CD4-positive, alpha-beta T cell treated with Interleukin-2 at 100 ng/mL for 4 hours (primary cell): ENCODE measurements at places on chromosomes 2 and 18.

- no peak for DNase-seq
Measured at GRCh38 chr2:23283-23682, 23.0 kb downstream of the FAM110C start.

DNA sequence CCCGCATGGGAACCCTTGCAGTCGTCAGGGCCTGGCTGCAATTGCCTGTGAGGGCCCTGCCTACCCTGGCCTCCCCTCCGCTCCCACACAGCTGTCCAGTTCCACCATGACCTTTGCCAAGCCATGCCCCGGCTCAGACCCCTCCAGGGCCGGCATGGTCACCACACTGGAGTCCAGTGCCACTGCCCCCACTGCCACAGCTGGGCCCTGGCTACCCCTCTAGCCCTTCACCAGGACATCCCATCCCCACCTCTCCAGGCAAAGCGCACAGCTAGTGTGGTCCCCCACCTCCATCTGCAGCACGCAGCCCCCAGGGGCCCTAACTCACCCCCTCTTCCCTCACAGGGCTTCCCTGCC is 70.3 kb upstream of the SMAD7 start:
- no peak for DNase-seq

DNA sequence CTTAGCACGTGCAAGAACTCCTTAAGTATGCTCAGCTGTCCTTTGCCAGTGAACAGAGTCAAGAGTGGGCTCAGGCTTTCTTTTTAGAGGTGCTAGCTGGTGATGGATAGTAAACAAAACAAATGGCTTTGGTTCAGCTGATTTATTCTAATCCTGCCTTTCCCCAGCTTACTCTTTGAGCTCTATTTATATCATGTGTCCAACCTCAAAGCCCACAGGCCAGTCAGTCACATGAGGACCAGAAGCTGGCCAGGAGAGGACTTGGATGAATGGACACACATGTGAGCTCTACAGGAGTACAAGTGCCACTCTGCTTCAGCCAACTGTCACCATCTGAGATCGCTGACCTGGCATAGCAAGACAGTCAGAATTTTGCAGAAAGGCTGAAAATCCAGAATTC is 59.4 kb downstream of the STK39 start:
- DNase-seq = no peak

DNA sequence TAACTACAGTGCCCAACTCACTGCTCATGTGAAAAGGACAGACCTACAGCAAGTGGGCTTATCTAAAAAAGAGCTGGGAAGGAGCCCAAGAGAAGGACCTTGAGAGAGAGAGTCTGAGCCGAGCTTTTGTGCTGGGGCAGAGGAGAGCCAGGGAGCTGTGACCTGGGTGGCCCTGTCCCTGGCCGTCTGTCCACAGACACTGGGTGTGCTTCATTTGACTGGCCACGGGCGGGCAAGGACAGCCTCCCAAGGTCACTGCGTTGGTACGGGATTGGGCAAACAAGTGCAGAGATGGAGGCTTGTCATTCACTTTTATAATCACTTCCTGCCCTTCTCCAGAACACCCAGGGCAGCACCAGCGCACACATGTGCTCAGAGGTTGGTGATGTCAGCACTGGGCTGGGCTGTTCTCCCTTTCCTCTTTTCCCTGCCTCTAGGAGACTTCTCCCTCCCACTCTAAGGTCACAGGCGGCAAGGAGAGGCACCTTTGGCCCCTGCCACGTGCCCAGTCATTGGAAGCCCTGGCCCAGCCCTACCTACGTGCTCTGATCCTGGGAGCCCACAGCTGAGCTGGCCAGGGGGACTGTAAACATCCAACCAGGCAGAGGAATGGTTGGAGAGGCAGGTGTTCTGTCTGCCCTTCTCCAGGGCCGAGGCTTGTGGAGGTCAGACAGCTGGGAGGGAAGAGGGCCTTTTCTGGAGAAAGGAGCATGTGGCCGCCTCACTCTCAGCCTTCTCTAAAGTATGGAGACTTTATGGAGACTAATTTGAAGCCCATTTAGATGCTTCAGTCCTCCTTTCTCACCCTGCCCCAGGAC is 6.4 kb upstream of the PSD4 start:
- DNase-seq = peak; percentile 50

- DNase-seq = no peak
Measured at GRCh38 chr2:197075754-197076337, 149.3 kb upstream of the PGAP1 start.
